Midbrain (tissue), 1 donor: ENCODE measurements at places on chromosomes 3 and 15.

DNA sequence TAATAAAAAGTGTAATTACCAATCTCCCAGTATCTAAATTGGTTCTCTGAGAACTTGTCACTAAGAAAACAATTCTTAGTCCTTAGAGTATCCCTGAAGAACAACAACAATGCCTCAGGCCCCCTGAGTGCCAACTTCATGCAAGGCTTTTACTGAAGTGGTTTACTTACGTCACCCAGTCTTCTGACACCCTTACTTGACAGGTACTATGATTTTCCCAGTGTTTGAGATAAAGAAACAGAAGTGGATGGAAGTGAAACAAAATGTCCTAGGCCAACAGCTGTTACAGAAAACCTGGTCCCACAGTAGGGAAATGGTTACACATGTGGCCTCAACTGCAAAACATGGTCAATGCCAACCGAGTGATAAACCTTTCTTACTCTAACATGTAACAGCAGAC, 331.1 kb downstream of the FOXP1 start:
- DNase-seq, result no peak

DNA sequence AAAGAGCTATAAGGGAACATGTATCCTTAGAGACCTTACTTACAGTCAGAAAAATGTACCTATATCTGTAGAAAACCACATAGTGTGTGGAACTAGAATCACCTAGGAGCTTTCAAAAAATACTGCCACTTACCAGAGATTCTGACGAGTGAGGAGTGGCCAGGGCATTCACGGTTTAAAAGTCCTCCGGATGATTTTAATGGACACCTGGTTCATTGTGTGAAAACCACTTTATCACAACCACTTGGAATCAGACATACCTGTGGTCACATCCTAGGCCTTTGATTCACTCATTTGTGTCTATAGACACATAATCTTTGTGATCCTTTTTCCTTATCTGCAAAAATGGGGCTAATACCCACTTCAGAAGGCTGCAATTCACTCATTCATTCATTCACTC, 159.8 kb downstream of the MBNL1 start:
- DNase-seq, result no peak

GRCh38 chr3:89358281-89358680, 250.9 kb downstream of the EPHA3 start:
- no peak for DNase-seq

DNA sequence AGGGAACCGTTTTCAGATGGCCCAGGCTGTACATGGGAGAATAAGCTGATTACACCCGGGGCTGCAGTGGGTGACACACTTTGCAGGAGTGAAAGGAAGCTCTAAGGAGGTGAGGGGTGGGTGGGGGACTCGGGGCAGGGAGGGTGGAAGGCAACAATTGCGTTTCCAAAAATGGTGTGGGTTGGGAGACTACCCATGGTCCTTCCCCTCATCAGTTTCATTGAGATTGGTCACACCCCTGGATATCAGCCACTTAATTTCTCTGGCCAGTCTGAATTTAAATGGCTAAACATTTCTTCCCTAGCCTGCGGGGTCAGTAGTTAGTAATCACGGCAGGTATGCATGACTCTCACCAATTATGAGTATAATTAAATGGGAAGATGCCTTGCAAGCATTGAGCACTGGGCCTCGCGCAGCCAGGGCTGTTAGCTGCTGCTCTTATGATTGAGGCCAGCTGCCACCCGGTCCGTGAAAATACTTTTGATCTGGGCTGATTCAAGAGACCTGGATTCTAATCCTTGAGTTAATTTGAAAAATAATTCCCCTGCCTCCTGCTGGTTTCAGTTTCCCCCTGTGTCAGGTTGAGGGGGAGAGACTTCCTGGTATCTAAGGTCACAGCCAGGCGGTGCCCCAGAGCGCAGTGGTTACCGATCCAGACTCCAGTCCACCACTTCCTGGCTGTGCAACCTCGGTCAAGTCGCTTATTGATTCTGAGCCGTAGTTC, 23.3 kb downstream of the SLC6A6 start:
- no peak for DNase-seq

DNA sequence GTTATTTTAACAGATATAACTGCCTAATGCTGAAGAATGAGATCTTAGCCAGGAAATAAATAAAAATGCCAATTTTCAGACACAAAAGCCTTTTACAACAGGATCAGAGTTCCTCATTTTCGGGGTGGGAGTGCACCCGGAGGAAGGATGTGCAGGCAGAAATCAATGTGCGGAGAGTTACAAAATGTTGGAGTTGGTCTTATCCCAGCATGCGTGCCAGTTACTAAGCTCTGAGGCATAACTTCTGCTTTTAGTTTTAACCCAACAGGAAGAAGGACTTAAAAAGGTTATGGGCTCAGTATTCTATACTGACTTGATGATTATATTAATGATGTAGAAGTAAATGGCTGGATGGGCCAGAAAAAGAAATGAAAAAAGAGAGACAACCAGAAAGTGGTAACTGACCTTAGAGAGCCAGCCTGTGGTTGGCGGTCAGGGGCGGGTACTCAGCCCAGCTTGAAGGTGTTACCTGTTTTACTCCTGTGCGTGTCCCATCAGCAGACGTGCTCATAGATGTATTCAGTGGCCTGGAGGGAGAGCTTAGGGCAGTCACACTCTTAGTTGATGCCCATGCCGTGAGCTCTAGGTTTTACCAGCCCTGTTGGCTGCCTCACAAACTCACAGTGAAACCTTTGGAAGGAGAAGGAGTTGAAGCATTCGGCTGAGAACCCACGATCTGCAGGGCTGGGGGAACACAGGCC, 164.7 kb downstream of the SV2B start:
- DNase-seq, result no peak
